ENCODE measurements at places on chromosomes 3 and 15. TPM values are rescaled to one million over a fixed set of nuclear protein-coding genes. Genes with fewer than 3 reads are reported as not detected.
A peak's percentile ranks its signal among the peaks of the same experiment; 100 is the strongest.

CTDSPL2 gene
- 30.9 TPM for total RNA-seq

CRYGS gene
- total RNA-seq: 4.4 TPM

OXTR gene
- 55.1 TPM for total RNA-seq

CKMT1B gene
- total RNA-seq: not detected

MORC1 gene
- total RNA-seq: not detected

CD200R1 gene
- 3.2 TPM for total RNA-seq

VIPR1 gene
- total RNA-seq: 31.0 TPM

RPSA gene
- total RNA-seq: 480 TPM

SUSD5 gene
- 259 TPM for total RNA-seq

PPM1M gene
- total RNA-seq: 51.9 TPM

LARP6 gene
- total RNA-seq: 92.6 TPM

DLEC1 gene
- total RNA-seq: 0.35 TPM

NOX5 gene
- total RNA-seq: 0.54 TPM

DNA sequence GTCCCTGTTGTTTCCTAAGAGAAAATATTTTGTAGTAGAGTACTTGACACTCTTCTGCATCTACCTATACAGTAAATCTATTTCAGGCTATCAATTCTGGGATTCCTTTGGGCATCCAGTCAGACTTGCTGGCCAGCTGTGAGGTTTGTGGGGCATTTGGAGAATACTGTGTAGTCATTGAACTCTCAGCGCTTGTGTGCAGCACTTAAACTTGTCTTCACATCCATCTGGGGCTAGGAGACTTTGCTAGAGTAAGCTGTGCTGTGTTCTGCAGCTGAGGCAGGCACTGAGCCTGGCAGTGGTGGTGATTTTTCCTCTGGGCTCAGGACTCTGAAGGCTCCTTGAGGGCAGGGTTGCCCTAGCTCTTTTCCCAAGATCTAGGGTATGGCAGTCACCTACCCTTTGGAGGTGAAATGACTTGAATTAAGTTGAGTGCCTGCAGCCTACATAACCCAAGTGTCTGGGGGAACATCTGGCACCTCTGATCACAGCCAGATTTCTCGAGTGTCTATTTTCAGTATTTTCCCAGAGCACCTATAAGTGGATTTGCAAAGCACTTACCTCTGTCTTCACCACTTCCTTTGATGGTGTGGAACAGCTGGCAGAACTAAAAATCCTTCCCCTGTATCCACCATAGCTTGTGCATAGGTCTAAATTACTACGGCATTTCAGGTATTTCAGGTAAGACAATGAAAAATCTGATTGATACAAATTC lies 19.3 kb downstream of the CLSTN2 start:
- DNase-seq: no peak

GRCh38 chr15:72751751-72752455 lies 31.7 kb downstream of the ADPGK start:
- DNase-seq: no peak

- no peak for DNase-seq
Observed at GRCh38 chr15:73052653-73053397, 562 bp downstream of the NEO1 start.

GRCh38 chr3:191340351-191340750 lies 10.0 kb upstream of the UTS2B start:
- no peak for DNase-seq

GRCh38 chr3:123292321-123293310 lies 90.9 kb downstream of the SEC22A start:
- DNase-seq: no peak

DNA sequence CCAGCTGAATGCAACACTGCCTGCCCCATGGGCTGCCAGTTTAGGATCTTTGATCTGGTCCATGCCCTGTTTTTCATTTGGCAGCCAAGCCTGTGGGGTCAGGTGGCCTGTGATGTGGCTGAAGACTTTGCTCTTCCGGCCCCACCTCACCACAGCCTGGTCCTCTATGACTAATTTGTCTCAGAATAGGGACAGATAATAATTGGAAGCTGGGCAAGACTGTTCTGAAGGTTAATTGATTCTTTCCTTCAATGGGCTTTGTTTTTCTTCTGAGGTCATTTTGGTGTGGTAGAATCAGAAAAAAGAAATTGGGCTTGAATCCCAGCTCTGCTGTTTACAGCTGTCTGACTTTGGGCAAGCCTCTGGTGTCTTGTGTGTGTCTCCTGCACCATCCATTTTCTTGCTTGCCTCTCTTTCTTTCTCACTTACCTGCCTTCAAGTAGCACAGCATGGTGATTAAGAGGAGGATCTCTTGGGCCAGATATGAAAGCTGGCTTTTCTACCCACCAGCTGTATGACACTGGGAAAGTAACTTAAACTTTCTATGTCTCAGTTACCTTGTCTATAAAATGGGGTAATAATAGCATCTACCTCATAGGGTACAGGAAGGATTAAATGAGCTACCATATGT lies 24.2 kb downstream of the ABHD2 start:
- DNase-seq: no peak

DNA sequence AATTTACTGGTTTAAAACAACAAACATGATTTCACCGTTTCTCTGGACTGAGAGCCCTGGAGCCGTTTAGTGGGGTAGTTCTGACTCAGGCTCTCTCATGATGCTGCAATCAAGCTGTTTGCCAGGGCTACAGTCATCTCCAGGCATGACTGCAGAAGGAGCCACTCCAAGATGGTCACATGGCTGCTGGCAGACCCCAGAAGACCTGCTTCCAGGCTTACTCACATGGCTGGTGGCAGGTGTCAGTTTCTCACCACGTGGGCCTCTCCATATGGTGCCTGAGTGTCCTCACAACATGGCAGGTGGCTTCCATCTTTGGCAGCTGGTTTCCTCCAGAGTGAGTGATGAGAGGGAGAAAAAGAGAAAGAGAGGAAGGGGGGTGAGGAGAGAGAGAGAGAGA lies 378.3 kb upstream of the RGMA start:
- peak; percentile 47 for DNase-seq

GRCh38 chr3:100753846-100754245 lies 44.6 kb downstream of the TFG start:
- no peak for DNase-seq

DNA sequence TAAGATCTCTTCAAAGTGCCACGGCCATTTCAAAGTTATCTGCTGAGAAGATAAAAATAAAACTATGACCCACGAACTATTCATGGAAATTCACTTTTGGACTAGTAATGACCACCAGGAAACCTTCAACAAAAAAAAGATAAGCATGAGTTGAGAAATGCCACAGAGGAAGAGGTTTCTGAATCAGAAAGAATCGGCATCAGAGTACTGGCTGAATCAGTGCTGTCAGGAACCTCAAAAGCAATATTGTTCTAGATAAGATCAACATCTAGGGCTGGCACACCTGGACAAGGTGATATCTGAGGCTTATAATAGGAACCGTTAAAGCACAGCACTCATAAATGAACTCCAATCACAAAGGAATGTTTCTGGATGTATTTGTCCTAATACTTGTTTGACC lies 72.7 kb downstream of the PEAK1 start:
- no peak for DNase-seq

DNA sequence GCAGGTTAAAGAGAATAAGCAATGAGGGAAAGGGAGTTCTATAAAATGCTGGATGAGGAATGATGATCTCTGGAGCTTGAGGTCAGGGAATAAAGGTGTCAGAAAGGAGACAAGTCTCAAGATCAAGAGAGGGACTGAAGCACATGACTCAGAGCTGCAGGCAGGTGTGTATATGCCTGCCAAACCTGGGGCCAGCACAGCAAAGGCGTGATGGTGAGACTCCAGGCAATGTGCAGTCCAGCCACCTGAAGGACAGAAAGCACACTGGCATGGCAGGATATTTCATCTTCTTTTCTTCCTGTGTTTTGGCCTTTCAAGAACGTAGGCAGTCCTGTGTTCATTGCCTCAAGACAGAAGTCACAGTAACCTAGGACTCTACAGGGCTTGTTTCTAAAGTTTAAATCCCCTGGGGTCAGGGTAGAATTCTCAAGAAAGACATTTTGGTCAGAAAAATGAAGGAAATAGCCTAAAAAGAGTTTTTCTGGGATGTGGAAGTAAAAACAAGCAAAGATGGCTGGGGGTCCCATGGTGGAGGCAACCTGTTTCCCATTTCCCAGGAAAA lies 55.5 kb upstream of the TOPAZ1 start:
- DNase-seq: no peak

DNA sequence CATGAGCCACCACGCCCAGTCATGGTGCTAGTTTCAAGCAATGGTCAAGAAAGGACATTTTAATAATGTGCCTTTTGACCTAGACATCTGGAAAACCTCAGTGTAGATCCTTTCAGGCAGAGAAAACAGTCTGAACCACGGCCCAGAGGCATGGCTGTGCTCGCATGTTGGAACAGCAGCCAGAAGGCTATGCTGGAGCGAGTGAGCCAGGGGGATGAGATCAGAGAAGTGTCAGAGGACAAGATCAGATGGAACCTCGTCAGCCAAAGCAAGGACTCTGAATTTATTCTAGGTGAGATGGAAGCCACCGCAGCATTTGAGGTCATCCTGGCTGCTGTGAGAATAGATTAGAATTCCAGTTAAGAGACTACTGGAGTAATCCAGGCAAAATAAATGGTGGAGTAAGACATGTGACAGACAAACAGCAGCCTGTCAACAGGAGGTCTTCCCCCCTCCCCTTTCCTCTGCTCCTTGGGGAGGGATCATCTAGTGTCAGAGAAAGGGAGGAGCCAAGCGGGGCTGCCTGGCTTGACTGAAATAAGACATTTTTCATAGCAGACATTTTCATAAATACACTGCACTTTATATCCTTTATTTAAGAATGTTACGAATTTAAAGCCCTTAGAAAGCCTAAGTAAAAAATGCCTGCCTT lies 40.4 kb upstream of the ACKR4 start:
- DNase-seq: no peak

DNA sequence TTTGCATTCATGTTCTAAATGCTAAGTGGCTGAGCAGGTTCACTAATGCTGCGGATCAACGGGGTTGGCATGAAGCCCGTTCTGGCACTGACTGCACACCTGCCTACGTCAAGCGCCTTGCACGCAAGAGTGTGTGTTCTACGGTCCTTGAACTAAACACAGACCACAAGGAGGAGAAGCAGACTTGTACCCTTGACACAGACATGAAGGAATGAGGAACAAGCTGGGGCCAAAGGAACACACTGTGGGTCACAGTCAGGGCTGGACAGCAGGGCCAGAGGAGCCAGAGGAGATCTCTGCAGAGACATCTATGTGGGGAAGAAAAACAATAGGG lies 48.0 kb upstream of the LDHAL6B start:
- DNase-seq: no peak

- no peak for DNase-seq
Observed at GRCh38 chr15:95758851-95759250, 571.6 kb upstream of the NR2F2 start.

- no peak for DNase-seq
Observed at GRCh38 chr3:59791774-59792308, 742.0 kb upstream of the CFAP20DC start.

- DNase-seq: no peak
Observed at GRCh38 chr3:157131861-157132260, 28.1 kb downstream of the CCNL1 start.

DNA sequence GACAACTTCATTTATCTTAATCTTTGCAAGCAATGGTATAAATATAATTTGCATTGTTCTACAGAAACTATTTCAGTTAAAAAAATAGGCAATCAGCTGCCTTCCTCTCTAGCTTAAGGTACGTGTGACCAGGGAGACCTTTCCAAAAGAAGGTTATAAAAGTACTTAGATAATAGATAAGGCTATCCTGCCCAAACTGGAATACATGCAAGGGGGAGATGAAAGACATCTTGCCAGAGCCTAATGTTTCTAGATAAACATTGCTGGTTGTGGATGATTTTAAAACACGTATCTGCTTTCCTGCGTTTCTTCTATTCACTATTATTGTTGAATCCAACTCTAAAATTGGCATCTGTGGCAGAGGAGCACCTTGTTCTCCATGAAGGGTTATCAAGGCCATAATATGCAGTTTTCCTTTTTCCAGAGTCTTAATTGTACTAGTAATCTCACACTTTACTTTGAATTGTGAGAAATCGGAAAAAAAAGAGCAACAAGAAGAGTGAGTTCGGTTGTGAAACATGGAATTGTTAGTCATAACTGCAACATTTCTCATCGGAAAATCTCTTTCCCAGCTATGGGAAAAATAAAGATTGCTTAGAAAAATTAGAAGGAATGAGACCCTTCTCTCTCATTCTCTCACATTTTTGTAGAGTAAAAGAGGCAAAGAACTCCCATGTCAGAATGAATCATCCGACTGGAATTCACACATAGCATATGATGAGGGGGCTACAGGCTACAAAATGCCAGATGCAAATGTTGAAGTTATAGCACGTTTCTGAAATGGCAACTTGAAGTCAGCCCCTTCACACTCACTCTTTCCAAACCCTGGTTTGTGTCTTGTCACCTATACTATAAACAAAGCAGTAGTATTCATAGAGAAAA lies 936.1 kb upstream of the NR2F2 start:
- no peak for DNase-seq

DNA sequence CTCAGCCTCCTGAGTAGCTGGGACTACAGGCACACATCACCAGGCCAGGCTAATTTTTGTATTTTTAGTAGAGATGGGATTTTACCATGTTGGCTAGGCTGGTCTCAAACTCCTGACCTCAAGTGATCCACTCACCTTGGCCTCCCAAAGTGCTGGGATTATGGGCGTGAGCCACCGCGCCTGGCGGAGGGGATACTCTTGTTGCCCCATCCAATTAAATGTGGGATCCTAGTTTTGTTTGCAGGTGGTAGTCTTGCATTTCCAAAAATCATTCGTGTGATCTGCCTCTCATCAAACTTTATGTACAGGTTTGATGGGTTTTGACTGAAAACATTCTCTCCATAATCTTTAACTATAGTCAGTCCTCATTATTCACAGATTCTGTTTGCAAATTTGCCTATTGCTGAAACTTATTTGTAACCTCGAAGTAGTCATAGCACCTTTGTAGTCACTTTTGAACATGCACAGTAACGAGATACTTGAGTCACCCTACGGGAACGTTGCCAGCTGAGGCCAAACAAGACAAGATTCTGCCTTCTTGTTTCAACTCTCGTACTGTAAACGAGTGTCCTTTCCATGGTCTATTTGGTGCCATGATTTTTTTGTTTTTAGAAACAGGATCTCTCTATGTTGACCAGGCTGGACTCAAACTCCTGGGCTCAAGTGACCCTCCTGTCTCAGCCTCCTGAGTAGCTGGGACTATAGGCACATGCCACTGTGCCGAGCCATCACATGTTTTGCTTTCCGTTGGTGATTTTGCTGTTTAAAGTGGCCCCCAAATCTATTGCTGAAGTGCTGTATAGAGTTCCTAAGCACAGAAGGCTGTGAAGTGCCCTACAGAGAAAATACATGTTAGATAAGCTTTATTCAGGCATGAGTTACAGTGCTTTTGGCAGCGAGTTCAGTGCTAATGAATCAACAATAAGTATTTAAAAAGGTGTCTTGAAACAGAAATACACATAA lies 8.1 kb upstream of the MAPK6 start:
- no peak for DNase-seq

DNA sequence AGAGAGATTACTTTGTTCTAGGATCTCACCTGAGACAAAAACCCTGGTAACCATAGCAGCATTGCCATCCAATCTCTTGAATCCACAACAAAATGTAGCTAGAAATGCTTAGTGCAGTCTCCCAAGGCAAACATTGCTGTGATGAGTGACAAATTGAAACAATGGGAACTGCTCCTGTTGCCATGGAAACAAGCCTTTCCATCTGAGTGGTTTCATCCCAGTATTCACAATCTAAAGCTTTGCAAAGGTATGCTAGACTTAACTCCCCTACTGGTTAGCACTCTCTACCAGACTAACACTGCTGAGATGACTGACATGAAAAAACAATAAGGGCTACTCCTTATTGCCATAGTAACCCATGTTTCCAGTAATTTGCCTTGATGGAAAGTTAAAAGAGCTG lies 172.6 kb upstream of the CNTN3 start:
- no peak for DNase-seq

- DNase-seq: no peak
Observed at GRCh38 chr3:54659347-54659746, 268.5 kb downstream of the LRTM1 start.

Measured in thoracic aorta (tissue), 2 donors.